Stimulated activated CD4-positive, alpha-beta T cell treated with anti-CD3 and anti-CD28 coated beads, Interleukin-12 subunit alpha, Interleukin-12 subunit beta, amount 100 ng/mL, for 4 hours (primary cell): ENCODE measurements at places on chromosomes 12 and 14.

DNA sequence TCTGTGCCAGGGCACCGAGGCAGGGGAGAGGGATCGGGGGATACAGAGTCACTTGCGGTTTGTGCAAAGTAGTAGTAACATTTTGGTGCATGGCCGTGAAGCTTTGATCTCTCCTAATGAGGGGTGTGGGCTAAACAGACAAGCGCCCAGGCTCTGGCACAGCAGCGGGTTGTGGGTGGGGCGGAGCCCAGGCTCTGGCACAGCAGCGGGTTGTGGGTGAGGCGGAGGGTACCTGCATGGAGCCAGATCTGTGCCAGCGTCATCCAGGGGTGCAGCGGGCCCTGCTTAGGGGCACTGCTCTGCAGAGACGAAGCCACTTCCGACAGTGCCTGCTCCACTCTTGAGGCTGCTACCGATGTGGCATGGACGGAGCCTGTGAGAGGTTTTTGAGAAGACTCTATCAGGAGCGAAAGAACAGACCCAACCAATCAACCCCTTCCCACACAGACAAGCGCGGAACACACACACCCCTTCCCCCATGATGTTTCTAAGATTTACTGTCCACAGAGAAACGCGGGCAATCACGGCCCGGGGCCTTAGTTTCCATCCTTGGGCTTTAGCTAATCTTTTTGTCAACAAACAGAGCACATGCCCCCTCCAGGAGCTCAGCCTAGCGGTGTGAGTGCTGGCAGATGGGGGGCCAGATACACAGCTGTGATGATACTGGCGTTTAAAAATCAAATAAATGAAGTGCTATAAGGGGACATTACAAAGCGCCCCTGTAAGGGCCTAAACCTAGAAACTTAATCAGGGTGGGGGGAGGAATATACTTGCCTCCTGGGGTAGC is 196.6 kb downstream of the CALM1 start:
- DNase-seq = no peak

DNA sequence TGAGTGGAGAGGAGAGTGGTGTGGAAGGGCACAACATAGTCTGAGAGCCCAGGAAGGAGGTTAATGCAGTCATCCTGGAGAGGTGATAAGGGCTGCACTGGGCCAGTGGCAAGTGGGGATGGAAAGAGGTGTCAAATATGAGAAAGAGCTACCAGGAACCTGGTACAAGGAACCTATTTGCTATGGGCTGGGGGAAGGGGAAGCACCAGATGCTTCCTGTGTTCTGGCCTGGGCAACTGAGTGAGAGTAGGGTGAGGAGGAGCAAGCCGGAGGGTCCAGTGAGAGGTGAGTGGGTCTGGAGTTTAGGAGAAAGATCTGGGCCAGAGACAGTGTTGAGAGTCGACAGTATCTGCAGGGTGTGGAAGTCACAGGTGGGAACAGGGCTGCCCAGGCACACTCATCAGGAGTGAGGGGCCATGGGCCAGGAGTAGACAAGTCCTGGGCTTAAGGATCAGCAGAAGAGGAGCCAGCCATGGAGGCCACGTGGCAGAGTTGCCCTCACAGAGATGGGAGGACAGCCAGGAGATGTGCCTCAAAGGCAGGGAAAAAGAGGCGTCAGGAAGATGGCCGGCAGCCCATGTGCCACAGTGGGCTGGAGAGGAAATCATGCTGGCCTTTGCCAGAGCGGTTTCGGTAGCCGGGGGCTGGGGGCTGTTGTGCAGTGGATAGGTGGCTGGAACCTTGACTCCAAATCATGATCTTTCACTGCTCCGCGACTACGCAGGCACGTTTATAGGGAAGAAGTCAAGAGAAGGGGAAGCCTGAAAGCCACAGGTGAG is 2.9 kb upstream of the AQP6 start:
- DNase-seq = no peak

DNA sequence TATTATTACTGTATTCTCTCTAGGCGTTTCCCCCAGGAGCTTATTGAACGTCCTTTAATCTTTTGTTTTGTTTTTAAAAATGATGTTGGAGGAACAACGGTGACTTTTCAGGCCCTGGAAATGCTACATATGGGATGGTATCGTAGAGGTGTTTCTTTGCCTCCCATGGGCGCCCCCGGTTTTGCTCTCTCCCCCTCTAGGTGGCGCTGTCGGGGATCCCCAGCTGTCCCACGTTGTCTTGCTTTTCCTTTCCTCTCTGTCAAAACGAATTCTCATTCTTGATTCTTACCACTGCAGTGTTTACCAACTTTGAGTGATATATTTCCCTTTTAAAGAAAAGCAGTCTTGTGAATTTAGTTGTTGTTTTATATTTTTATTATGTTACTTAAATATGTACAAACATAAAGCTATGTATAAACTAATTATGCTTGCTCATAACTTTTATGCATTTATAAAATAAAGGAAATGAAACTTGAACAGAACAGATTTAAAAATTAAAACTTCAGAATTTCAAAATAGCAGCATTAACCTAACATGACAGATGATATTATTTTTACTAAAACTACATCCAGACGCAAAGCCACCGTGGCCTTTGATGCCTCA is 171.9 kb downstream of the RGS6 start:
- DNase-seq = peak; percentile 30

GRCh38 chr14:34943506-34943905 is 39.3 kb upstream of the SRP54 start:
- DNase-seq = no peak

DNA sequence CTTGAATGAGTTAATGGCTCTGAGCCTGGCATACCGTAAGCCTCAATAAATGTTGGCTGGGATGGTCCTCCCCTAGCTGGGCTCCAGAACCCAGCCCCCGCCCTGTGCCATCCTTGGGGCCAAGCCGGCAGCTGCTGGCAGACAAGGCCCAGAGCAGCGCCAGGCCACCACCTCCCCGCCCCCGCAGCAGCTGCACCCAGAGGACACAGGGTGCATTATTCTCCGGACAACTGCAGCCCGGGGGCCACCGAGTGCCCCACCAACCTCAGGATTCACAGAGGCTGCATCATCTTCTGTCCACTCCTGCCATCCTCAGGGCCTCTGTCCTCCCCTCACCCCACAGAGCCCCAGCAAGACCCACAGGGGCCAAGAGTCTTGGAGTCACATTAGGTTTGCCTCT is 92.7 kb downstream of the NCOR2 start:
- DNase-seq = no peak

DNA sequence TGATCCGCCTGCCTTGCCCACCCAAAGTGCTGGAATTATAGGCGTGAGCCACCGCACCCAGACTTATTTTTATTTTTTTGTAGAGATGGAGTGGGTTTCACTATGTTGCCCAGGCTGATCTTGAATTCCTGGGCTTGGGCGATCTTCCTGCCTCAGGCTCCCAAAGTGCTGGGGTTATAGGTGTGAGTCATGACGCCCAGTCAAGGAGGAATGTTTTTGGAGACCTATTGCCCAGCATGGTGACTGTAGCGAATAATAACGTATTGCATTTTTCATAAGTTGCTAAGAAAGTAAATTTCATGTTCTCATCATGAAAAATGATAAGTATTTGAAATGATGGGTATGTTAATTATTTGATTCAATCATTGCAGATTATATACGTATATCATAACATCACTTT is 46.5 kb downstream of the TEAD4 start:
- no peak for DNase-seq

DNA sequence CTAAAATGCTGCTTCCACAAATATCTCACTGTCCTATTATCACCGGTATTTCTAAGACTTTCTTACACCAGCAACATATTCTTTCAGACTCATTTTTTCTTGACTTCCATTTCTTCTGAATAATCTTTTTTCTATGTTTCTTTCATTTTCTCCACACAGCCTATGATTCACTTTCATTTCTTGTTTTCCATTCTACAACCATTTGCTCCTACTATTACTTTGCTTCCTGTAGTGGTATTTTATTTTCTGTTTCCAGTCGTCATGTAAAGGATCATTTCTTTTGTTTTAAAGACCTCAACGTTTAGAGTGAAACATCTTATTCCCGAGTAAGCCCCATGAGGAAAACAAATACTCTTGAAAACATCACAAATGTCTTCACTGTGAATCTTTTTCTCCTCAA is 182.2 kb upstream of the MDGA2 start:
- no peak for DNase-seq

GRCh38 chr12:114658002-114658441 is 26.0 kb downstream of the TBX3 start:
- DNase-seq = no peak

DNA sequence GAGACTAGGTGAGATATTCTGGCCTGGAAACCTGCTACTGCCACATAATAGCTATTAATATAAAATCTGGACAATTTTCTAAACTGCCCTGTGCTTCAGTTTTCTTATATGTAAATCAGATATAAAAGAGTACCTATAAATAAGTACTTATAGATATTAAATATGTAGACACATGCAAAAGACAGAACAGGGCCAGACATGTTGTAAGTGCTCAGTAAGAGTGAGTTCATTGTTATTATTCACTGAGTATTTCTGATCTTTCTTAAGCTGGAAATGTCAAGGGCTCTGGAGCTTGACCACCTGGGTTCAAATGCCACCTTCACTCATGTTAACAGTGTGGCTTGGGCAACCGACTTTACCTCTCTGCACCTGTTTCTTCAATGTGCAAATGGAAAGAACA is 179.8 kb downstream of the GALC start:
- DNase-seq = no peak

GRCh38 chr12:131468206-131468605 is 242.7 kb upstream of the SFSWAP start:
- no peak for DNase-seq

GRCh38 chr12:28460420-28461130 is 270.3 kb downstream of the CCDC91 start:
- DNase-seq = no peak

DNA sequence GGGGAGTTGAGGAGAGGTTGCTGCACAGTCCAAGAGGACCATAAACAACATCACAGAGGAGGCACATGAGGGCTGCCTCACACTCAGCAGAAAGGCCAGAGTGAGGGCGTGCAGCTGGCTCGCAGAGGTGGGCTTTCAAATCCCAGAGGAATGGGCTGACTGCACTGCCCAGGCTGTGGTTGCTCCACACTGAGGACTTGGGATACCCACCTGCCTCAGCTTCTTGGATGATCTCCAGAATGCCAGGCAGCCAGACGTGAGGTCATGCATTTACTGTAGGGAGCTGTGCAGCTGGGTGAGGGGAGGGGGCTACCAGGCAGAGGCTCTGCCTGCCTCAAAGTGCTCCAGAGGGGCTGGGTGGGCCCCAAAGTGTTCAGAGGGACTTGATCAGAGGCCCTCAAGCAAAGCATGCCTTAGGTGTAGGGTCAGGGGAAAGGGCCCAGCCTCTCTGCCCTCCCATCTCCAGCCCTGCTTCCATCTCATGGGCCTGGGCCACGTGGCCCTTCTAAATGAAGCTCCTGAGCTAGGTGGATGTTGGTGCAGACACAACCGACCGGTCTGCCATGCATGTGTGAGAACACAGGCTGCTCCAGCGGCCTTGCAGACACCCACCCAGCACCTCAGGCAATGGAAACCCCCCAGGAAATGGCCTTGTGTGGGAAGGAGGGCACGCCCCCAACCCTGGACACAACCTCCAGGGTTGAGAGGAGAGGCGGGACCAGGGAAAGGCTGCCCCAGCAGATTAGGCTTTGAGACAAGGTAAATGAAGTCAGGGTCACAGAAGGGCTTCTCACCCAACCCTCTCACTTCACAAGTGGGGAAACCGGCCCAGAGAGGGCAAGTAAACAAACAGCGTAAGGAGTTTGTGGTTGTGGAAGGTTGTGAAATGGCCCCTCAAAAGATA is 90.8 kb downstream of the NTF3 start:
- DNase-seq = no peak

DNA sequence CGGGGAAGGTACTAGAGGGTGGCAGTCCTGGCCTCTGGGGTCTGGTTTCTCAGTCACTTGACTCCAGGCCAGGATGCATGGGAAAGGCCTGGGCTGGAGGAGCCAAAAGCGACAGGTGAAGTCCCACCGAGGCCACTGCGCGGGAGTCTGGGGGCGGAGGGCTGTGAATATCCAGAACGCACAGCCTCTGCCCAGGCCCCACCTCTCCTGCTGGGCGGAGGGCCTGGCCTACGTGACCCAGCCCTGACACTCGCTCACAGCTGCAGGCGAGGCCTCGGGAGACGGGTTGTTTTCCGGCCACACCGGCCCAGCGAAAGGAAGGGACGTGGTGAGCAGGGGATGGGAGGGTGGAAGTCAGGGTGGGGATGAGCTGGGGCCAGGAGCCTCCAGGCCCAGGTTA is 91.2 kb downstream of the RFLNA start:
- DNase-seq = no peak

GRCh38 chr12:105171691-105172436 is 64.1 kb downstream of the APPL2 start:
- DNase-seq = no peak
